Stimulated activated CD8-positive, alpha-beta memory T cell treated with anti-CD3 and anti-CD28 coated beads, Interleukin-7, amount 100 ng/mL, for 48 hours (primary cell): ENCODE measurements at places on chromosomes 1 and 21.

DNA sequence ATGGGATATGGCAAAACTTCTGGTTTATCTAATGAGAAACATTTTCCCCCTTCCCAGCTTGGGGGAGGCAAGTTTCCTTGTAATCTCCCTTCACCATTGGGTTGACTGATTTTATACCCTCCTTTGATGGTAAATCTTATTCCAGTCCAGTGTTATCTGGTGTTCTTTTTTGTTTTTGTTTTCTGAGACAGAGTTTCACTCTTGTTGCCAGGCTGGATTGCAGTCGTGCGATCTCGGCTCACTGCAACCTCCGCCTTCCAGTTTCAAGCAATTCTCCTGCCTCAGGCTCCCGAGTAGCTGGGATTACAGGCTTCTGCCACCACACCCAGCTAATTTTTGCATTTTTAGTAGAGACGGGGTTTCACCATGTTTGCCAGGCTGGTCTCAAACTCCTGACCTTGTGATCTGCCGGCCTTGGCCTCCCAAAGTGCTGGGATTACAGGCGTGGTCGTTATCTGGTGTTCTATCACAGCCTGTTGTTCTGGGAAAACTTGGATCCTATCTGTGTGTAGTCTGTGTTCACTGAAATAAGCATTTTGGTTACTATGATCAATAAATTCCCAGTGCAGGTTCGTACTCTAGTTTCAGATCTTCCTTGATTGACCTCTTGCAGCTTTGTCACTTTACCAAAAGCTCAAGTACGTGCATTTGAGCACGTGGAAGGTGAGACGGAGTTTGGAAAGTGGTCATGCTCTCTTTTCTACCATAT is 281.1 kb downstream of the NCAM2 start:
- no peak for DNase-seq

GRCh38 chr1:207605444-207606361 is 39.2 kb upstream of the CR1L start:
- DNase-seq = no peak

DNA sequence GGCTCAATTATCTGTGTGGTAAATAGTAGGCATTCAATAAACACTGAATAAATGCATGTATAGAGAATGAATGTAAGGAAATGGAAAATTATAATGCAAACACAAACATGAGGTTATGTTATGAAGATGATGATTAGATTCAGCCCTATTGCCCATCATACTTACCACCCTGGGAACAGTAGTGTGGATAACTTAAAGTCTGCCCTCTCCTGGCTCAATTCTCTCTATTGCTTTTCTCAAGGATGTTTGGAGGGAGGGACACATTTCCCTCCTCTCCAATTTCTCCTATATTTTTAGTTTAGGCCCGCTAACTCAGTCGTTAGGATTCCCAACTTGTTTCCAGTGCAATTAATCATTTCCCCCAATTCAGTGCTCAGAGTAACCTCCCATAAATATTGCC is 101.5 kb upstream of the TNR start:
- DNase-seq = no peak

GRCh38 chr1:201565771-201566528 is 27.0 kb downstream of the NAV1 start:
- no peak for DNase-seq

- no peak for DNase-seq
Measured at GRCh38 chr1:235597867-235598553, 51.6 kb downstream of the GNG4 start.

GRCh38 chr21:27362249-27362648 is 395.4 kb upstream of the ADAMTS5 start:
- DNase-seq = no peak

GRCh38 chr1:70517444-70517843 is 106.4 kb downstream of the CTH start:
- no peak for DNase-seq

DNA sequence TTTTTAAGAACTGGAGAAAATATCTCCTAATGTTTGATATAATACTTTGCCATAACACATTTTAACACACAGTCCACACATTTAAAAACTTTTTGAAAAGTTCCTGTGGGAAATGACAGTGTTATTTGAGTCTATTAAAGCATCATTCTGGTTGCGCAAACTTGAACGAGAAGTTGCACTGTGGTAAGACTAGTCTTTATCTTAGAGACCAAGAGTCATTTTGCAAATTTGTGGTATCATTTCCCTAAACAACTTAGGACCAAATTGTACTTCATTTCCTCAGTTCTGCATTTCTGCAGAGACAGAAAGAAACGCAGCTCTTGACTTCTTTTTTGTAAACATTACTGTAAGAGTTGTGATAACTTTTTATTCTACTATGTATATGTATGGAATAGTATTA is at the start of gene RGS18:
Gene RGS18 (plus strand): TSS at position 282 of the 400 bp plus-strand sequence. CDS start 176 bp downstream, outside the sequence.
- no peak for DNase-seq

DNA sequence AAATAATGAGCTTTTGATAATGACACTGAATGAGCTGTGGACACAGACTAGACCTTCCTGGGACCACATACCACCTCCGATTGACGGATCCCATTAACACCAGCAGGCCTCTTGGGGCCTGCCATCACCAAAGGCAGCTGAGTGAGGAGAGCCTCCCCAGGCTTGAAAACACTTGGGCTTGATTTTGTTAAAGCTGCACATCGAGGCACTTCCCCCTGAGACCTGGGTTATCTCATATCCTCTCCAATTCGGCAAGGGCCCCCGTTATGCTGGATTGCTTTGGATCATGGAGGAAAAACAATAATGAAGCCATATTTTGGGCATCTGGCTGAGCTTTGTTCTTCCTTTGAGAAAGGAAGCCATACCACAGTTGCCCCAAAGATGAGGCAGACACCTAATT is 143.0 kb downstream of the AJAP1 start:
- DNase-seq = no peak

DNA sequence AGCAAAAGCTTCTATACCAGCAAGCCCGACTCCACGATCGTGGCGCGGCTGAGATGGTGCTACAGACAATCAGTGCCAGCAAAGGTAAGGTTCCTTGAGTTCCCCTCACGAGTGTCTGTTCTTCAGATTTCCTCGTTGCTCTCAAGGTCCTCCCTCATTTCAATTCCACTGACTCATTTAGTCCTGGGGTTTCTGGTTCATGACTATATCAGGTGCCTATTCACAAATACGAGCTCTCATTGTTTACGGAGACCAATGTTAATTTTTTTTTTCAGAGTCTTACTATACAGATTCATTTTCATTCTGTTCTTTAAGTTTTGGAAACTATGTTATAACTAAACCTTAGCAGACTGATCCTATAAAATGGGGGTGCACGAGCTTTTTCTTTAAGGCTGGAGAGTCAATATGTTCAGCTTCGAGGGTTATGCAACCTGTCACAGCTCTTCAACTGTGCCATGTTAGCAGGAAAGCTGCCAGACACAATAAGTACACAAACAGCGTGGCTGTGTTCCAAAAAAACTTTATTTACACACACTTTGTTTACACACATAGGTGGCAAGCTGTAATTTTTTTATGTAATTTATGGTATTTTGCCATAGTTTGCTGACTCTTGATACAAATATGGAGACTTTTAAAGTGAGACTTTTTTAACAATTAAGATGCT is 134.3 kb downstream of the ZP4 start:
- no peak for DNase-seq

- no peak for DNase-seq
Measured at GRCh38 chr1:44695671-44696070, 21.2 kb downstream of the ARMH1 start.

- DNase-seq = no peak
Measured at GRCh38 chr1:2906085-2906484, 104.6 kb upstream of the TTC34 start.

GRCh38 chr1:226610671-226611070 is 62.1 kb downstream of the STUM start:
- no peak for DNase-seq

DNA sequence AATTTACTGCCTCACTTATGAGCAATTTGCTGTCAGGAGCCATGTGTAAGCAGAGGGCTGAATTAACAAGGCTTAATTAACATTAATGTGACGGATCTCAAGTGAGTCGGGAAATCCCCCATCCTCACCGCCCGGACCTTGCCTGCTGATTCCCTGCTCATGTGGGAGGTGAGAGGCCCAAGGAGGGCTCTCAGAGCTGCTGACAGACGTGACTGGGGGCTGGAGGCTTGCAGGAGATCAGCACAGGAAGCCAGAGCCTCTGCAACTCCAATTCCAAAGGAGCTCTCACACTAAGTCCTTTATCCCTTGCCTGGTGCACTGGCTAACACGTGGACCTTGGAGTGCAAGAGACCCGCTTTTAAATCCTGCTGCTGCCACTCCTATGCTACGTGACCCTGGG is 19.4 kb downstream of the LRP8 start:
- DNase-seq = no peak

DNA sequence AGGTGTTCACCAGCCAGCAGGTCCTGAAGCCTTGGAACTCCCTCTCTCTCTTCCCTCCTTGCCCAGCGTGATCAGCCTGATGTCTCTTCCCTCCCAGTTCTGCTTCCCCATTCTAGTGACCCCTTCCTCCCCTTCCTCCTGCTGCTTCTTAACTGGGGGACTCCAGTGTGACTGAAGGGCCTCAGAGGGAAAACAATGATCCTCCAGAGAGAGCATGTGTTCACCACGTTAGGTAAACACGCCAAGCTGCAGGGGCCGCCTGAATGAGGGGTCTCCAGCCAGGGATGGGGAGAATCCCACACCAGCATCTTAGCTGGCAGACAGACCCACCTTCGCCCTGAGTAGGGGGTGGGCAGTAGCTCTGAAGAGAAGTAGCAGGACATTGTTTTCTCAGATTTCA is 124.8 kb downstream of the TMEM53 start:
- DNase-seq = no peak

DNA sequence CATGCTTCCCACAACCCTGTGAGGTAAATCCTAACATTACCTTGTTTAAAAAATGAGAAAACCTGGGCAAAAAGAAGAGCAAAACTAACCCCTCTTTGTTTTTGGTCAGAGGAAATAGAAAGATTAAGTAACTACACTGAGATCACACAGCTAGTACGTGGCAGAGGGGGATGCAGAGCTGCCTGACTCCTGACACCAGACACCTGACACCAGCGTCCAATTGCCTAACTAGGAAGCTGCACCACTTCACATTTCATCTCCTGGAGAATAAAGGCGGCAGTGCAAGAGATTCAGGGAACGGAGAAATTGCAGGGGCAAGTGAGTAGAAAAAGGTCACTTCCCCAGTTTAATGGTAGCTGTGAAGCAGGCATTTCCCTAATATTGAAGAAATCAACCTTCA is 229.3 kb upstream of the PTBP2 start:
- no peak for DNase-seq

DNA sequence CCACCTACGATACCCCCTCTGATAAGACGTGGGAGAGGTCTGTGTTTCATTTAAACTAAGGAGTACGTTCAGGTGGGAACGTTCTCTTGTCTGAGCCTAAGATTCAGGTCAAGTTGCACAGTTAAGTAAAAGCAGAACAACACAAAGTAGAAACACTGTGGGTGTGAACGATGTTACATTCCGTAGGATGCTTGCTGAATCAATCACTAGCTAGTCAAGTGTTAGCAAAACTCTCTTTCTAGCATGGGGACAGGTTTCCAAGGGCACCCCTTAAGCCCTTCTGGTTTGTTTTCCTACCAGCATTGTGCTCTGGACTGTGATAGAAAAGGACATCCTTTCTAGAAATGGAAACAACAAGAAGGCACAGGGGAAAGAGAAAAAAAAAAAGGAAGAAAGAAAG is 13.3 kb downstream of the C1orf162 start:
- no peak for DNase-seq

GRCh38 chr1:206575894-206576737 is 36.1 kb downstream of the EIF2D start:
- DNase-seq = no peak

DNA sequence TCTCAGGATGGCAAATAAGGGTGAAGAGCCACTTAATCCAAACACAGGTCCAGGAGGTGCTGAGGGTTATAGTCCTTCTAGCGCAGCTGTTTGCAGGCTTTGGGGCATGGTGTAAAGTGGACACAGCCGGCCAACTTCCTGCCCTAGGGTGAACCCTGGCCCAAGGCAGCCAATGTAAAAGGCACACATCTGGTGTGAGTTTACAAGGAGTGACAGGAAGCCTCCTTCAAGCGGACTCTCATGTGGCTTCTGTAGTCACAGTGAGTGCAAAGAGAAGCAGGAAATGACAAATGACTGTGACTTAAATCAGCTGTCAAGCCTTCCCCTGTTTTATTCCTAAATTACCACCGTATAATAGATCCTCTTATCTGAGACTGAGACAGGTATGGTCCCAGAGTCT is 213.0 kb downstream of the CRB1 start:
- no peak for DNase-seq

DNA sequence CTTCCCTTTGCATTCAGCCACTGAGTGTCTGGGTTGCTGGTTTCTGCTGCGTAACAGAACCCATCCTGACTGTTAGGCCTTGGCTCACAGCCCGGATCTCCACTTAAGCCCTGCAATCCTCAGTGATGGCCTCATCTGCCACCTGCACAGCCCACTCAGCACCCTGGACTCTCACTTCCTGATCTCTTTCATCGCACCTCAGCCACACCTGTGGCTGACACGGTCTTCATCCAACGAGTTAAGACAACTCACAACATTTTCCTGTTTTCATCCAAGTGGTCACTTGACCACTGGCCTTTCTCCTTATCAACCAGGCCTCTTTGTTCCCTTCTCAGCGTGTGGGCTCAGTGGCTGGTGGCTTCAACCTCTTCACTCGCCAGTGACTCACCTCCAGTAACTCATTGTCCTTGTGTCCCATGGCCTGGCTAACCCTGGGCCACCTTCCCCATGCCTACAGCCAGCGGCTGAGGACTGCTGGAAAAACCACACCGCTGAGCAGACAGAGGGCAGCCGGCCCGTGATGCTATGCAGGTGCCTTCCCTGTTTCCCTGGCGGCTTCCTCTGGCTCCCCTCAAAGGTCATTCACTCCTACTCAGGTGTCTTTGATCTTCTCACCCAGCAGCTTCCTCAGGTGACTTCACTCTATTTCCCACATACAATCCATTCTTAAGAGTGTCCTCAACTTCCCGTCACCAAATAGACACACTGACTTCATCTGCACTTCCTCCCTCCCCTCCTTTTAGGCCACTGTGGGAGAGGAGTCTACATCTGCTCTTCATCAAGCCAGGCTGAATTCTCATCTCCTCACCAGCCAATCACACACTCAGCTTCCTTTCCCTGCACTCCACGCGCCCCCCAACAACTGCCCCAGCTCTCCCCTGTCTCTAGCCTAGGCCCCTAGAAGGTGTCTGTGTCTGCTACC is 19.9 kb upstream of the EDN2 start:
- DNase-seq = no peak

- no peak for DNase-seq
Measured at GRCh38 chr1:81478219-81478618, 322.5 kb upstream of the ADGRL2 start.

DNA sequence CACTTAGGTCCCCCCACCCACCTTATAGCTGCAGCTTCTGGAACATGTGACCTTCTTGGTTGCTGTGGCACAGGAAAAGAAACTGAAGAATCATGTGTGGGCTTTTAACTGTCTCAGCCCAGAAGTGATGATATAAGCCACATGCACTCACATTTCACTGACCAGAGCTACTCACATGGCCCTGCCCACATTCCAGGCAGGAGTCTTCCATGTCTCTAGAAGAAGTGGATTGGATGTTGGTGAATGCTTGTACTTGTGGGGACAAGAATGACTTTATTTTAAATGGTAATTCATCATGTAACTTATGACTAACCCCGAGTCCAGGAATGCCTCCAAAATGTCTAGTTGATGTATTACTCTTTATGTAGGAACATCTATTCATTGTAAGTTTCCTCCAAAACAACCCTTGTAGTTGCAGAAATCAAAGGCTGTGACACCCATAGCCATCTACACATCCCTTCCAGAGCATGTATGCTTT is 15.8 kb upstream of the CAMK1G start:
- DNase-seq = no peak
